Dermis microvascular lymphatic vessel endothelial cell (primary cell): ENCODE measurements at places on chromosomes 4 and X. TPM values are rescaled to one million over a fixed set of nuclear protein-coding genes. Genes with fewer than 3 reads are reported as not detected.

Gene NHS
- 0.13 TPM in 2 replicates for total RNA-seq

Gene HPRT1
- total RNA-seq, result 9.1 and 14.0 TPM in 2 replicates

Gene IL21
- total RNA-seq, result not detected in 2 replicates

Gene HELT
- total RNA-seq, result not detected in 2 replicates

Gene RTL5
- 0.13 and 0.38 TPM in 2 replicates for total RNA-seq
